ENCODE measurements at places on chromosomes 2 and 18.

DNA sequence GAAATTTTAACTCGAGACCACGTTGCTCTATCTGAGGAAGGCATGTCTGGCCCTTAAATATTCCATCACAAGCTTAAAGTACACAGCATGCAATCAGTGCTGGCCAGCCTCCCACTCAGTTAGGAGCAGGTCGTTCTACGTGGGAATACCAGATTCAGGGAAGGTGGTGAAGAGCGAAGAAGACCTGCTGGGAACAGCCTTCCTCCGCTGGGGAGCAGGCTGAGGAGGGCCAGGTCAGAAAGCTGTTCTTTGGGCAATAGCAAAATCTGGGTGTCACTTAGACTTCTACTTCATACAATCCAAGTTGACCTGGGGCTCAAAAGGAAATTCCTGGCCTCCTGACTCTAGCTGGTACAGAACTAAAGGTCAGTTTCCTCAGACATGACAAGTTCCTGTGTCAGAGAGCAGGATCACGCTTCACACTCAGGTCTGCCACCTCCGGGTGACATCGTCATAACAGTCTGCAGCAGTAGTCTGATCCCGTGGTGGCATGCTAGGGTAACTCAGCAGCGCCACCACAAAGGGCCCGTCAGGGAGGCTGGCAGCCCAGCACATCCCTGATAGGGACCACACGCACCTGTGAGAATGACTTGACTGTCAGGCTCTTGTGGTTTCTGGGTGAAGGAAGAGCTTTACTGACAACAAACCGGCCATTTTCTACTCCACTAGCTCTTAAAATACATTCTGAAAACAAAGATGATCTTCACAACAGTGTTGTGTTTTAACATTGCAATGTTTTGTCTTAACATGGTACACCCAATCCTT lies 35.2 kb upstream of the NAPG start:
- no peak for DNase-seq

DNA sequence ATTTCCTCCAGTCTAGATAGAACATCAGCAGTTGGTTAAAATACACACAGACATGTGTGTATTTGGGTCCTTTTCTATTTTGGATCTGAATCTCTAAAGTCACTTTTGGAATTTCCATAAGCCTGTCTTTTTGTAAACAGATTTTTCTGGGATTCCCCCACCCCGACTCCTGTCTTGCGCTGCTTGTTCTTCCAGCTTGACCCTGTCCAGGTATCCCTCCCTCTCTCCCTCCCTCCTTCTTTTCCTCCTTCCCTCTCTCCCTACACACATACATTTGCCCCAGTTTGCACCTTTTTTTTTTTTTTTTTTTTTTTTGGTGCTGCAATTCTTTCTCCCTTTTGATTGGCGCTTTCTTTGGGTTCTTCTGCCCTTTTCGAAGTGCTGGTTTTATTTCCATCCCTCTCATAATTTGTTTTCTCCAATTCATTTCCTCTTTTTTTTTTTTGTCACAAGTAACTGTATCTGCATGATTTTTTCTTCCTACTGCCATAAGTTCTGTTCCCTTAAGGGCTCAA lies 114.8 kb upstream of the SERTAD2 start:
- DNase-seq: no peak

GRCh38 chr18:31043709-31044108 lies 1.2 kb upstream of the DSC3 start:
- no peak for DNase-seq

GRCh38 chr2:149773006-149773405 lies 185.4 kb upstream of the MMADHC start:
- DNase-seq: peak; percentile 53

DNA sequence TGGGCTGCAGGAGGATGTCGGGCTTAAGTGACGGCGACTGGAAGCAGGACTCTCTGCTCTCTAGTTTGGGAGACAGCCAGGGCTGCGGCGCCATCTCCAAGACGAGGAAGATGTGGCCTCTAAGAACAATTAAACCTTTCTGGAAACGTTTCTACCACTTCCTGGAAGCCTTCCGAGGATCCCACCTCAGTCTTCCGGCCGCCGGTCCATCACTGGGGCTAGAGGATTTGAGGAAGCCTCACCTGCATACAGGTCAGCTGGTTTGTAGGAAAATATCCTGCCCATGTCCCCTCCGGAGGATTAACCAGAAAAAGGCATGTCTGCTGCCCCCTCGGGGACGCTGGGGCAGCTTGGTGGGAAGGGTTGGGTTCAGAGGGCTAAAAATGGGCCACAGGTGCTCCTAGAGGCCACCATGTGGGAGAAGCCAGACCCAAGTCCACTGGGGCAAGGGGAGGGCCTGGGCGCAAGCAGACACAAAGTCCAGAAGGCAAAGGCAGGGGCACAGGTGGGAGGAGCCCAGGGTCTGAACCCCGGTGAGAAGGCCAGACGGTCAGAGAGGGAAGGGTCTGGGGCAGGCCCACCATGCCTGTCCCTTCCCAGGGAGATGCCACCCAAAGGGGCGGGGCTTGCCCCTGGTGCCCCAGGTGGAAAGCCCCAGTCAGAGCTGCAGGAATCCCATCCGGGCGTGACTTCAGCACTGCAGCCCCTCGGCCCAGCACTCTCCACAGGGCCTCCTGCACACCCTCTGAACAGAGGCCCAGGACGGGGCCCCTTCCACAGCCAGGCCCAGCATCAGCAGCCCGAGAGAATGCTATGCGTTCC lies 82.2 kb upstream of the ID2 start:
- DNase-seq: no peak

DNA sequence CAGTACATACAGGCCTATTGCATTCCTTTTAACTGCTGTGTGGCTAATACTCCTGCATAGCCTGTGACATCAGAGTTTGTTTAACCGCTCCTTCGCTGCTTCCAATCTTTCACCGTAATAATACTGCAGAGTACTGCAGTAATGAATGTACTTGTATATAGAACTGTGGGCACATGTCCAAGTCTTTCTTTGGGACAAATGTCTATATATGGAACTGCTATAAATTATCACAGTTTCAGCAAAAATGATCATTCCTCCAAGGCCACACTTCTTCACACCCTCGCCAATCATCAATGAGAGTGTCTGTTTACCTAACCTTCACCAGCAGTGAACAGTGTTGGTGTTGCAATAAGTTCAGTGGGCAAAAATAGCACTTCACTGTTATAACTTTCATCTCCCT lies 230.4 kb downstream of the SP3 start:
- DNase-seq: no peak

DNA sequence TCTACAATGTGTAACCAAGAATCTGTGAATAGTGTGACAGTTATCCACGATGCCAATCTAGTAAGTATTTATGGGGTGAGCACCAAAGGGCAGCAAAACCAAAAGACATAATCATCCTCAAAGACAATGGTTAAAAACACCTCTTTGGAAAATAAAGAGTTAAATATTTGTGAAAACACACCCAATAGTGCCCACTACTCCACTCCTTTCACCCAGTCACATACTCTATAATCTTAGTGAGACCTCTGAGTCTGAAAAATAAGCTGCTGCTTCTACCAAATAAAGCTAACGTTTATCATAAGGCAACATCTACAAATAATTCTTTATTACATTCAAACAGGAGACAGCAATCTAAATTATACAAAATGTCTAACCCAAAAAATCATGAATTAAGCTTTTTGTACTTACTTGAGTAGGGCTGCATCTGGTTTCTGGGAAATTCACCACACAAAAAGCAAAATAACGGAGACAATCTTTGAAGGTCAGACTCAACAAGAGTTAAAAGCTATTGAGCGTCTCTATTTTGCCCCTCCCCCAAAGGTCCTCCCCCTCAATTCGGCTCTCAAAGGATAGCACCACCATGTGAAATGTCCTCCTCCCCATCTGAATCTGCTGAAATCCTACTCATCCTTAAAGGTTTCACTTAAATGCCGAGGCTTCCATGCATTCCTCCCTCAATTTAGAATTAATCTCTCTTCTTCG lies 2.0 kb downstream of the RAPH1 start:
- peak; percentile 35 for DNase-seq

DNA sequence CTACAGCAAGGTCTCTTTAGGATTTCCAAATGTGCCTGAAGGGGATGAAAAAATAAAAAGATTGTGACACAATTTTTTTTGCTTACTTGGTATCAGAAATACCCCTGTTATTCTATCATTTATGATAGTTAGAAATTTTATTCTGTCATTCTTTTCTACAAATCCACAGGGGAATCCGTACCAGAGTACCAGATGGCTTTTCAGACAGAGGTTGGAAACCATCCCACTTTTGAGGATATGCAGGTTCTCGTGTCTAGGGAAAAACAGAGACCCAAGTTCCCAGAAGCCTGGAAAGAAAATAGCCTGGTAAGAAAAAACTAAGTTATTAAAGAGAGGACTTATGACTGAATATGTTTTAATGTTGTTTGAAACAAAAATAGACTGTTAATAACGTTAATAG lies 92.6 kb upstream of the FAM117B start:
- peak; percentile 62 for DNase-seq

- peak; percentile 45 for DNase-seq
These were observed 59.3 kb upstream of the CTIF start for GRCh38 chr18:48479531-48479930.

DNA sequence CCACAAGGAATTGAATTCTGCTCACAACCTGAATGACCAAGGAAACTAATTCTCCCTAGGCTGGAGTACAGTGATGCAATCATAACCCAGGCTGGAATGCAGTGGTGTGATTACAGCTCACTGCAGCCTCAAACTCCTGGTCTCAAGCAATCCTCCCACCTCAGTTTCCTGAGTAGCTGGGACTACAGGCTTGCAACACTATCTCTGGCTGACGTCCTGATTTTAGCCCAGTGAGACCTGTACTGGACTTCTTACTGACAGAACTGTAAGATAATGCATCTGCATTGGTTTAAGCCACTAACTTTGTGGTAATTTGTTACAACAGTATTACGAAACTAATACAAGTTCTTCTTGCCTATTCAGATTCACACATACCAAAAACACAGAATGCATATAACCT lies 9.5 kb upstream of the KDSR start:
- DNase-seq: peak; percentile 80

- no peak for DNase-seq
These were observed 11.7 kb upstream of the C18orf63 start for GRCh38 chr18:74303936-74304335.

Measured in fibroblast of villous mesenchyme (primary cell).